ENCODE measurements at places on chromosomes 5 and 9.

DNA sequence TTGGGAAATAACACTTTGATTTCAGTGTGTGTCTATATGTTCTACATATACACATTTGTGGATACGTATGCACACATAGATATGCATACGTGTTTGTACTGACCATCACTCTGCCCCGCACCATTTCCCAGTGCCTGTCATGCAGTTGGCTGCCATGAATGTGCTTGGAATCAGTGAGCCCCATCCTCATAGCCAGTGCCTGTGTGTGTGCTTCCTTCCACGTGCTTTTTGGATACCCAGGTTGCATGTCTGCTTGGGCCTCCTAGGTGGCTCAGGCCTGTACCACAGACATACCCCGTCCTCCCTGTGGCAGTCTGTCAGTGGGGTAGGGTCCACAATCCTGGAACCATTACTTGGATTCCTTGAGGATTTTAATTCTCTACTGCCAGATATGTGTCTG, 243.6 kb downstream of the FANCC start:
- no peak for DNase-seq

DNA sequence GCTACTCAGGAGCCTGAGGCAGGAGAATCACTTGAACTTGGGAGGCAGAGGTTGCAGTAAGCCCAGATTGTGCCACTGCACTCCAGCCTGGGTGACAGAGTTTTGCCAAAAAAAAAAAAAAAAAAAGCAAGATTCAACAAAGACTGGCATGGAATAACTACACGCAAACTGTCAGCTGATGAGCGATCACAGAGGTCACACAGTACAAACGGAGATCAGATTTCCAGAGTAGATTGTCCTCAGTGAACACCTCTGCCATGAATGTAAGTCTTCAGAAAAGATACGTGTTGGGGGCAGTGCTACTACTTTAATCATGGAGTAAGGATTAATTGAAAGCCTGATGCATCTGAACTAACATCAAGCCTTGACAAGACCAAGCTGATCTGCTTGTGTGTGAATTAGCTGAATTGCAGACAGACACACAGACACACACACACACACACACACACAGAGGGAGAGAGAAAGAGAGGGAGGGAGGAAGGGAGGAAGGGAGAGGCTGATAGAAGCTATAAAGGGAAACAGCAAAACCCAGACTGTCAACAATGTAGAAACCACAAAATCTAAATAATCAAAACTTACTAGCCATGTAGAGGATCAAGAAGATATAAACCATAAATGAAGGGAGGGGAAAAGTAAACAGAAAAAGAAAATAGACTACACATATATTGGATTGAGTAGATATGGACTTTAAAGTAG, 222.9 kb upstream of the ZNF462 start:
- DNase-seq: no peak

GRCh38 chr5:171669571-171669970, 116.0 kb upstream of the SMIM23 start:
- no peak for DNase-seq

- no peak for DNase-seq
Observed at GRCh38 chr5:10981932-10982331, 220.9 kb upstream of the DAP start.

DNA sequence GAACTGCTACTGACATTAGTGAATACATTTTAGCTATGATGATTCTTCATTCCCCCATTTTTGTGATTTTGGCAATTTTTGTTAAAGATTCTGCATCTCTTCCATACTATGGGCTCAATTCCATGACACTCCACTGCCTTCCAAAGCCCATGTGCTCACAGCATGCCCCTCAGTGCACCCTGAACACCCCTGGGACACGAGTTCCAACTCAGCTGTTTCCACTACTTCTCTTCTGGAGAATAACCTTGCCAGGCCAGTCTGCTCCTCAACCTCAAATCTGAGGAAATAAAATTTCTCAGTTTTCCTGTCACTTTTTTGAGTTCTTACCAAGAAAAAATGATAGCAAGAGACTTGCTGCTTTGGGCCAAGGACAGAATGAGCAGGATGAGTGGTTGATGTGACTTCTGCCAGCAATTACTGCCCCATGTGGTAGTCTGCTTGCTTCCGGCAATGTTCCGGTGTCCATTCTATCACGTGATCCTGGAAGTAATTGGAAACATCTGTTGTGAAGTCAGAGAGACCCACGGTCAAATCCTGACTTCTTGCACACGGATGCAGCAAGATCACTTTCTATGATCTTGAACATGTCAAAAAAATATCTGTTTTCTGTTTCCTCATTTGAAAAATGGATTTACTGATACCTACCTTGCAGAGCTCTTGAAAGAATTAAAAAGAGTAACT, 58.3 kb downstream of the EGFLAM start:
- DNase-seq: peak; percentile 25

GRCh38 chr9:129221233-129221632, 43.2 kb upstream of the IER5L start:
- no peak for DNase-seq

DNA sequence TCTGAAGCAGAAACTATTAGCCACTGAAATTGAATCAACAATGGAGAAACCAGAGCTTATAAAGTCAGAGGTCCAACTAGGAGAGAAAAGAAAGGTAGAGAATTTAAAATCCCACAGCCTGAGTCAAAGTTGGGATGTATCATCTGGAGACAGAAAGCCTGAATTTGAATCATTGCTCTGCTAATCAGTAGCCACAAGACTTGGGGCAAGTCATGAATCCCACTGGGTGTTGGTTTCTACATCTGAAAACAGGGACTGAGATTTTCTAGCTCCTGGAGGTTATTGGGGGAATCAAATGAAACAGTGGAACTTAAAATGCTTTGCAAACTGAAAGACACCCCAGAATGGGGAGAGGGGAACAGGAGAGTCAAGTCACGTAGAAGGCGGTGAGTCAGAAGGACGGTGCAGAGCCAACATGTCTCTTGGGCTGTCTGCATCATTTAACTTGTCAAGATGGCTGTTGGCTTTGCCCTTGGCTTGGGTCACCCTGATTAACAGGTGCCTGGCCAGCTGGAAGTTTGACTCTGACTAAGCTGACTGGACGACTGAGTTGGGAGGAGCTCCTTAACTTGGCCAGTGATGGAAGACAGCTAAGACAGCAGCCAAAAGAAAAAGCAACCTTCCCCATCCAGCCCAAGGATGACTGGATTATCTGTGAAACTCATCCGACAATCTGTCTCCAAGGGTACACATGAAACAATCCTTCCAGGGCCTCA, 60.6 kb upstream of the ADRA1B start:
- DNase-seq: peak; percentile 13

DNA sequence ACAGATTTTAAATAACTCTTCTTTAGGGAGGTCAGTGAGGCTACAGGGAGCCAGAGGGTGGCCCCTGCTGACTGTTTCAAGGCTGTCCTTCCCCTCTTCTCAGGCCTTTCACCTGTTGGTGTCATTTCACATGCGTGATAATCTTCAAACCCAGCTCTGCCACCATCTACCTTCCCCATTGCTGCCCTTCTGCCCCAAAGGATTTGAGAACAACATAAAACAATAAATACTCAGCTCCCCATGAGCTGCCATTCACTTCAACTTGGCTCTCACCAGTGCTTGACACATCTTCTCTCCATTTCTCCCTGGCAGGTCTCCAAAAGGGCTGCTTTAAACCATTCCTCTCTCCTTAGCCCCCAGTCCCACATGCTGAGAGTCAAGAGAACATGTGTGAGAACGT, 75.5 kb upstream of the PALM2AKAP2 start:
- DNase-seq: no peak

GRCh38 chr9:129011761-129012181, 16.4 kb downstream of the SH3GLB2 start:
- no peak for DNase-seq

- DNase-seq: no peak
Observed at GRCh38 chr9:114719290-114719689, 37.3 kb upstream of the TEX48 start.
